ENCODE measurements at places on chromosomes 7 and 10. TPM values are rescaled to one million over a fixed set of nuclear protein-coding genes. Genes with fewer than 3 reads are reported as not detected.

- no peak overlapping the region for H3K27ac ChIP-seq
- H3K27me3 ChIP-seq, result no peaks in the 10 kb centered on the region
- DNase-seq, result no peak
- H3K36me3 ChIP-seq, result no peaks in the 10 kb centered on the region
- no peaks in the 10 kb centered on the region for H3K4me1 ChIP-seq
Observed at GRCh38 chr10:26779176-26779860, 81.4 kb downstream of the ABI1 start.

C10orf67 gene
- total RNA-seq, result not detected

- H3K27ac ChIP-seq, result peak overlapping the region; percentile 90
- peak overlapping the region; percentile 74 for H3K4me3 ChIP-seq
- no peak for DNase-seq
- H3K4me1 ChIP-seq, result no peaks in the 10 kb centered on the region
- H3K36me3 ChIP-seq, result no peaks in the 10 kb centered on the region
- H3K27me3 ChIP-seq, result no peaks in the 10 kb centered on the region
Observed at GRCh38 chr7:90345595-90346335, 751 bp upstream of the GTPBP10 start.

DNA sequence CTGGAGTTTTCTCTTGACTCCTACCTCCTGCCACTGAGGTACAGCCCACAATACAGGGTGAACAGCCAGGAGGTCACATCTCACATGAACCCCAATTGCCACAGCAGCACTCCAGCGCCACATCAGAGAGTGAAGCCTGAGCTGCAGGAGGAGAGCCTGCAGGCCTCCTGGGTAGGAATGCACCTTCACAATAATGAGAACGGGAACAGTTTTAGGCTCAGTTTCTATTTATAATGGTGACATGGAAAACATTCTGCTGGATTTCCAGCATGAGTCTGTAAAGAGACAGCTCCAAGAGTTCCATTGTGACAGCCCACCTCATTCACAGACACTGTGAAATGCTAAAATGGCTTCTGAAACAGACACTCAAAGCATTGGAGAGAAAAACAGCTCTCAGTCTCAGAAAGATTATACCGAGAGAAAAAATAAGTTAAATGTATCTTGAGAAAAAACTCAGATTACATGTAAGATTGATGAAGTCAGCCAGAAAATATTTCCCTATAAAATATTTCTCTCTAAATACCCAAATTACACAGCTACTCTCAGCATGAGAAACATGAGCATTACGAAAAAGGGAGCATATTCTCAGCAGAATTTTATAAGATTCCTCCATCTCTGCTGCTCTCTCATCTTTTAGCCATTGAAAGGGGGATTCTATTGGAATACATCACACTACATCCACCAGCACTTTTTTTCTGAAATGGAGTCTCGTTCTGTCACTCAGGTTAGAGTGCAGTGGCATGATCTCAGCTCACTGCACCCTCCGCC, 11.3 kb downstream of the ZNF680 start:
- H3K27ac ChIP-seq, result no peak overlapping the region
- no peak overlapping the region for H3K4me3 ChIP-seq
- H3K4me1 ChIP-seq, result no peaks in the 10 kb centered on the region
- H3K27me3 ChIP-seq, result no peaks in the 10 kb centered on the region

DNA sequence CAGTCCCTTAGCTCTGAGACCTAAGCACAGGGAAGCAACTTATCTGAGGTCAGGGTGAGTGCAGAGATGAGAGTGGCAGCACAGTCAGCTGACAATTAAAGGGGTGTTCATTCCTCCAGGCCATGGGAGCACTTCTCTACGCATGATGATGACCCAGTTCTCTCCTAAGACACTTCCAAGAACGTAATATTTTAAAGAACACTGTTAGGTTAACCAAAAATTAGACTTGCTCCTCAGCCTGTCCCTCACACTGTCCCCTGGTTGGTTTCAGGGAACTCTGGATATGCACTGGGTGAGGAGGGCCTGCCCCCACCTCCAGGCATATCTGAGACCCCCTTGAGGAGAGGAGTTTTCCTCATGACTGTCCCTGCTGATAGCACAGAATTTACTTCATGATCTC, 767.5 kb downstream of the GRID1 start:
- no peak overlapping the region for H3K27ac ChIP-seq
- H3K4me1 ChIP-seq, result no peaks in the 10 kb centered on the region

DNA sequence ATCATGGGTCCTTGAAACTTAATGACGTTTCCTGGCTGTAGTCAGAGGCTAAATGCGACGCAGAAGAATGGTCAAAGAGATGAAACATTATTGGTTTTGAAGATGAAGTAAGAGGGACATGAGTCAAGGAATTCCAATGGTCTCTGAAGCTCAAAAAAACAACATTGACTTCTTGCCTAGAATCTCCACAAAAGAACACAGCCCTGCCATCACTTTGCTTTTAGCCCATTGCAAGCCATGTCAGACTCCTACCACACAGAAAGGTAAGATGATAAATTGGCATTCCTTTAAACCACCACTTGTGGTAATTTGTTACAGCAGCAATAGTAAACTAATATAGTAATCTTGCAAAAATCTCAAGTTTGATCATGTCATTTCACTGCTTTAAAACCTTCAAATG, 109.4 kb downstream of the TMEM26 start:
- no peak overlapping the region for H3K27ac ChIP-seq
- H3K27me3 ChIP-seq, result no peaks in the 10 kb centered on the region
- no peaks in the 10 kb centered on the region for H3K36me3 ChIP-seq
- no peaks in the 10 kb centered on the region for H3K4me1 ChIP-seq
- no peak overlapping the region for H3K4me3 ChIP-seq

- no peaks in the 10 kb centered on the region for H3K4me1 ChIP-seq
- no peaks in the 10 kb centered on the region for H3K36me3 ChIP-seq
- H3K4me3 ChIP-seq, result no peak overlapping the region
- no peak for DNase-seq
Observed at GRCh38 chr10:109933984-109934565, 10.8 kb upstream of the XPNPEP1 start.

DNA sequence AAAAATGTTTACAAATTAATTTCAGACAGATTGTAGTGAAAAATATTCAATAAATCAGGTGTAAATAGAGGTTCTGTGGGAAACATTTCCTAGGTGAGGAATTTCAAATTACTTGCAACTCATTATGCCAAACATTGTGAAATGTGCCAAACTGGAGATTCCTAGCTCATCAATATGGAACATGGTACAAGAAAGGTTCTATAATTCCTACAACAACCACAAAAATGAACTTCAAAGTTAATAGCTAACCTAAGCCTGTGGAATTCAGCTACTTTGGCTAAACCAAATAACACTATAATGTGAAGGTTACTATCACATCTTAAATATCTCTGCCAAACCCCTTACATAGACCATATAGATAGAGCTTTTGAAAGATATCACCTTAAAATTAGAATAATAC, 223.3 kb upstream of the HGF start:
- H3K4me3 ChIP-seq, result no peak overlapping the region
- H3K36me3 ChIP-seq, result no peaks in the 10 kb centered on the region
- H3K27me3 ChIP-seq, result no peaks in the 10 kb centered on the region
- no peak for DNase-seq

ODAD2 gene
- not detected for total RNA-seq

DNA sequence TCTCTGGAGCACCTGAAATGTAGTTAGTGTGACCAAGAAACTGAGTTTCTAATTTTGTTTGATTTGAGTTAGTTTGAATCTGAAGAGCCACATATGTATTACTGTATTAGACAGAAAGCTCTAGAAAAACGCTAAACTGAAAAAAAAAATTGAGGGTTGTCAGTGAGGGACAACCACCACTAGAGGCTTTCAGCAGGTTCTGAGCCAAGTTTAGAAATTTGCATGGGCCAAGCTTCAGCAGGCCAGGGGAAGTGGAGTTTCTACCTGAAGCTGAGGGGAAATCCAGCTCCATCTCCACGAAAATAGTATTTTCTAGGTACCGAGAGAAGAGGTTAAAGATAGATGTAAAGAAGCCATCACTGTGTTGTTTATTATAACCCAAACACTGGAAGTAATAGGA, 77.9 kb upstream of the PLXNA4 start:
- H3K4me3 ChIP-seq, result no peak overlapping the region
- H3K27me3 ChIP-seq, result no peaks in the 10 kb centered on the region
- H3K4me1 ChIP-seq, result no peaks in the 10 kb centered on the region
- H3K27ac ChIP-seq, result no peak overlapping the region

DNA sequence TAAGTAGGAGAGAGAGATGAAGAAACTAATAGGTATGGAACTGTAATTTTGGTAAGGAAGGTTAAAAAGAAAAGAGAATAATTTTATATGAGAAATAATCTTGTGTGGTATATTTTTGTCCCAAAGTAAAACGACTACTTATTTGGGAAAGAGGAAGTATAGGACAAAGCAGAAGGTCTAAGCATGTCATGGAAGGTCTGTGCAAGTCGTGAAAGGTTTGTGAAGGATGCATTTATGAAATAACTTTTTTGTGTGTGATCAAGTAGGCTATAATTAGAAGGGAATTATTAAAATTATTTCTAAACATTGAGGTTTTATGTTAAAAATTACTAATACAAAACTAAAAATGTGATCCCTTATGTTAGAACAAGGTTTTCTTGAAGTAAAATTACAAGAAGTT, 63.3 kb downstream of the ZNF783 start:
- H3K27ac ChIP-seq, result no peak overlapping the region
- H3K4me3 ChIP-seq, result no peak overlapping the region
- DNase-seq, result no peak
- H3K36me3 ChIP-seq, result no peaks in the 10 kb centered on the region
- H3K4me1 ChIP-seq, result no peaks in the 10 kb centered on the region

LRGUK gene
- 2.6 TPM for total RNA-seq

ZNF467 gene
- 5.9 TPM for total RNA-seq

GRCh38 chr7:95056107-95056739, 148.8 kb downstream of the PPP1R9A start:
- H3K36me3 ChIP-seq, result no peaks in the 10 kb centered on the region
- H3K27me3 ChIP-seq, result no peaks in the 10 kb centered on the region
- DNase-seq, result no peak

DNA sequence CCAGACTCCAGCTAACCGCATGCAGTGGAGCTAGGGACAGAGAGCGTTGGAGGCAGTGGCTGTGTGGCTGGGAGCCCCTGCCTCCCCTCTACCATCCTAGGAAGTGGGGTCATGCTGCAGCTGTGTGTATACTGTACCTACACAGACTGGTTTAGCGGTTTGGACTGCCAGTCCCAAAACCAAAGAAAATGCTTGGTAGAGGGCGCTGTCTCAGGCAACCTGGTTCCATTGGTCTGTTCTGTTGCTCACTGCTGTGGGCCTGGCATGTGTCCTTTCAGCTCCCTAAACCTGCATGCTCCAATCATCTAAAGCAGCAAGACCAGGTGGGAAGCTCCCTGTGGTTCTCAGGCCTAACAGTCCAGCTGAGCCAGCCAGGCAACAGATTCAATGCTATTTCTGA, 4.5 kb downstream of the RBP4 start:
- no peaks in the 10 kb centered on the region for H3K36me3 ChIP-seq
- DNase-seq, result no peak
- no peaks in the 10 kb centered on the region for H3K4me1 ChIP-seq
- H3K27me3 ChIP-seq, result no peaks in the 10 kb centered on the region

GRCh38 chr10:118241229-118242137, 100.6 kb downstream of the FAM204A start:
- no peak overlapping the region for H3K27ac ChIP-seq
- no peak overlapping the region for H3K4me3 ChIP-seq
- DNase-seq, result peak; percentile 81

RADIL gene
- 8.5 TPM for total RNA-seq

ACTR3C gene
- 54.0 TPM for total RNA-seq

- H3K4me1 ChIP-seq, result no peaks in the 10 kb centered on the region
- H3K27me3 ChIP-seq, result no peaks in the 10 kb centered on the region
- H3K27ac ChIP-seq, result no peak overlapping the region
- no peak overlapping the region for H3K4me3 ChIP-seq
- DNase-seq, result no peak
Observed at GRCh38 chr7:17233603-17234002, 64.8 kb upstream of the AHR start.

AMPH gene
- total RNA-seq, result 15.1 TPM

GRCh38 chr10:91726355-91726754, 71.9 kb upstream of the TNKS2 start:
- H3K4me1 ChIP-seq, result no peaks in the 10 kb centered on the region
- DNase-seq, result no peak
- H3K4me3 ChIP-seq, result no peak overlapping the region
- H3K27ac ChIP-seq, result no peak overlapping the region

DNA sequence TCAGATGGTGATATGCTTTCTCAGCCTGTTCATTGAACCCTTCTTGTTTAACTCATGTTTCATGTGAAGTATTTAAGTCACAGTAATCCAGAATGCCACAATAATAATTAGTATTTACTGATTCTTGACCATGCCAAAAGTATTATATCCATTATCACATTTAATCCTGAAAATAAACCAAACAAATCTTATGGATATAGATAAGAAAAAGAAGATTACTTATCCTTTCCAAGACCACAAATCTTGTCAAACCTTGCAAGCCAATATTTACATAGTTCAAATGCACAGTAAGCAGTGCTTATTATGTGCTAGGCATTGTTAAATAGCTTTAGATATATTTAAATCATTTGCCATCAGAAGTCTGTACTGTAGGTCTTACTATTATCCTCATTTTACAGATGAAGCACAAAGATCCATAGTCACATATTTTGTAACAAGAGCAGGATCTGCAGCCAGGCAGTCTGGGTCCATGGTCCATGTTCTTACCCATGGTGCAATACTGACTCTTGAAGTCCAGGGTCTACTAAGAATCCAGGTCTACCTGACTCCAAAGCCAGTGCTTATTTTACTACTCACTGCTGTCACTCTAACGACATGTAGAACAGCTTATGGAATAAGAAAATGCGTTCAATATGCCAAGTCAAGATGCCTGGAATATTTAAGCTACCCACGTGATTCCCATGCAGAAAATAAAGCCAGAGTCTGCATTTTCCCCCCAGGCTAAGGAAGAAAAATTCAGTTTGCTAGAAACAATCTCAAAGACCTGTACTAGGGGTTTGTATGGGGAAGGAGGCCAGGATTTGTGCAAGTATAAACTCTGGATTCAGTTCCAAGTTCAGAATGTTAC, 984.8 kb upstream of the LRRTM3 start:
- no peak for DNase-seq
- no peaks in the 10 kb centered on the region for H3K27me3 ChIP-seq
- no peak overlapping the region for H3K27ac ChIP-seq

- H3K4me1 ChIP-seq, result no peaks in the 10 kb centered on the region
- no peaks in the 10 kb centered on the region for H3K27me3 ChIP-seq
- no peak overlapping the region for H3K27ac ChIP-seq
- no peak overlapping the region for H3K4me3 ChIP-seq
Observed at GRCh38 chr7:128770233-128770632, 5.4 kb downstream of the OPN1SW start.

- no peaks in the 10 kb centered on the region for H3K36me3 ChIP-seq
- H3K4me3 ChIP-seq, result no peak overlapping the region
- no peaks in the 10 kb centered on the region for H3K4me1 ChIP-seq
- no peak overlapping the region for H3K27ac ChIP-seq
- no peaks in the 10 kb centered on the region for H3K27me3 ChIP-seq
- no peak for DNase-seq
Observed at GRCh38 chr7:103063895-103064294, 10.7 kb downstream of the FBXL13 start.

GRCh38 chr7:3103614-3104398, 60.1 kb upstream of the CARD11 start:
- no peaks in the 10 kb centered on the region for H3K36me3 ChIP-seq
- H3K4me1 ChIP-seq, result no peaks in the 10 kb centered on the region
- DNase-seq, result peak; percentile 28

ZNF485 gene
- 4.5 TPM for total RNA-seq
